ENCODE measurements at places on chromosomes 3 and 15. TPM values are rescaled to one million over a fixed set of nuclear protein-coding genes. Genes with fewer than 3 reads are reported as not detected.

- no peak for DNase-seq
Observed at GRCh38 chr15:98408231-98408630, 240.1 kb upstream of the IGF1R start.

- no peak for DNase-seq
Observed at GRCh38 chr15:78006567-78007205, 70.8 kb downstream of the TBC1D2B start.

GRCh38 chr3:109631897-109632296 lies 294.6 kb upstream of the DPPA4 start:
- DNase-seq: no peak

DNA sequence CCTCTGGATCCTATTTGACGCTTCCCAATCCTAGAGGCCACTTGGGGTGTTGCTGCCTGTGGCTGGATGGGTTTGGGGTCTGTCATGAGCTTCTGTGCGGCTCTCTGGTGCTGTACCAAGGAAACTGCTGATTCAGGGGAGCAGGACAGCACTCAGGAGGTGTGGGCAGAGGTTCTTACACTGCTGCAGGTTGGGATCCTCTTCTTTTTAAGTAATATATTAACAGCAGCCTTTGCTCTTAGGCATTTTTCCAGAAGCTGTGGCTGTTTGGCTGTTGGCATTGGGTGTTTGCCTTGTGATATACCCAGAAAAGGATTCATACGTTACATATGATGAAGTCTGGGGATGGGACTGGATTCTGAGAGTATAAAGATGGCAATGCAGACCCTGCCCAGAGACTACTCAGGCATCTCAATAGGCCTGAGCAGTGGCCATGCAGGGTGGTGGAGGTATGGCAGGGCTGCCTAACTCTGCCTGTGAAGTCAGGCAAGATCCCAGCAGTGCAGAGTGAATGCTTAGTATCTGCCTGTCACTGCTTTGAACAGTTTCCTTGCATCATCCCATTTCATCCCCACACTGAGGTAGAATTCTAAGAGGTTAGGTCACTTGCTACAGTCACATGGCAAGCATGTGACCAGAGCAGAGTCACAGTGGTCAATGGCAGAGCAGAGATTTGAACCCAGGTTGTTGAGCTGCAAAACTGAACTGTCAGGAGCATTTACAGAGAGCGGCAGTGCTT lies 3.9 kb downstream of the ABHD6 start:
- no peak for DNase-seq

DNA sequence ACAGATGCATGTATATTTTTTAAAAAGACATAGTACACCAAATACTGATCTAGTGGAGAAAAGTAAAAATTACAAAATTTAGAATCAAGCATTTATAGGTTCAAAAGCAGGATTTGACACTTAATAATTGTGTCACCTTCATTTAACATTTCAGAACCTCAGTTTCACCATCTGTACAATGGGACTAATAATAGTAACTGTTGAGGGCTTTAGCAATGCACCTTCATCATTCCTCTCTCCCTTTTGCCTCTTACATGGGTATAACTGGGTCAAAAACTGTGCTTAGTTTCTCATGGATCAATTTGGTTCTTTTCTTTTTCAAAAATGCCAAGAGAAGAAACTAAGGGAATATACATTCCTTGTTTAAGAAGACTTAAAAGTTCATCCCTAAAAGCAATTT lies 5.5 kb upstream of the TMEM212 start:
- no peak for DNase-seq

DNA sequence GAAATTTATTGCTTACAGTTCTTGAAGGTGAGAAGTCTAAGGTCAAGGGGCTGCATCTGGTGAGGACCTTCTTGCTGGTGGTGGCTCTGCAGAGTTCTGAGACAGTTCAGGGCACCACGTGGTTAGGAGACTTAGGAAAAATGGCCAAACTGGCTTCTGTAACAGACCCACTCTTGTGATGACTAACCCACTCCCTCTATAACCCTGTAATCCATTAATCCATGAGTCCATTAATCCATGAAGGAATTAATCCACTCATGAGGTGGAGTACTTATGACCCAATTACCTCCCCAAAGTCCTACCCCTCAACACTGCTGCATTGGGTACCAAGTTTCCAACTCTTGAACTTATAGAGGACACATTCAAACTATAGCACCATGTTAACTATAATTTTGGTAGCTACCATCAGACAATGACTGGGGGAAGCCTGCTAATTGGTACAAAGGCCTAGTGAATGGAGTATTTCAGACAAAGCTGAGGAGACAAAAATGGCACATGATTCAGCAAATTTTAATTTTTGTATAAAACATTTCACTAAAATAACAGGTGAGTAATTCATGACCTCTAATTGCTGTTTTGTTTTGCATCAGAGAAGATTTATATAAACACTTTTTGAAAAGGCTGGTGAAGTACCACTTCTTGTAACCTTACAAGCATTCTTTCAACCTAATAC lies 374.1 kb upstream of the TBL1XR1 start:
- DNase-seq: no peak

GRCh38 chr15:92617549-92618520 lies 37.7 kb downstream of the FAM174B start:
- peak; percentile 79 for DNase-seq

- no peak for DNase-seq
Observed at GRCh38 chr3:115657168-115657567, 33.9 kb downstream of the GAP43 start.

GRCh38 chr3:78312851-78313250 lies 1273.0 kb downstream of the ROBO2 start:
- no peak for DNase-seq

DNA sequence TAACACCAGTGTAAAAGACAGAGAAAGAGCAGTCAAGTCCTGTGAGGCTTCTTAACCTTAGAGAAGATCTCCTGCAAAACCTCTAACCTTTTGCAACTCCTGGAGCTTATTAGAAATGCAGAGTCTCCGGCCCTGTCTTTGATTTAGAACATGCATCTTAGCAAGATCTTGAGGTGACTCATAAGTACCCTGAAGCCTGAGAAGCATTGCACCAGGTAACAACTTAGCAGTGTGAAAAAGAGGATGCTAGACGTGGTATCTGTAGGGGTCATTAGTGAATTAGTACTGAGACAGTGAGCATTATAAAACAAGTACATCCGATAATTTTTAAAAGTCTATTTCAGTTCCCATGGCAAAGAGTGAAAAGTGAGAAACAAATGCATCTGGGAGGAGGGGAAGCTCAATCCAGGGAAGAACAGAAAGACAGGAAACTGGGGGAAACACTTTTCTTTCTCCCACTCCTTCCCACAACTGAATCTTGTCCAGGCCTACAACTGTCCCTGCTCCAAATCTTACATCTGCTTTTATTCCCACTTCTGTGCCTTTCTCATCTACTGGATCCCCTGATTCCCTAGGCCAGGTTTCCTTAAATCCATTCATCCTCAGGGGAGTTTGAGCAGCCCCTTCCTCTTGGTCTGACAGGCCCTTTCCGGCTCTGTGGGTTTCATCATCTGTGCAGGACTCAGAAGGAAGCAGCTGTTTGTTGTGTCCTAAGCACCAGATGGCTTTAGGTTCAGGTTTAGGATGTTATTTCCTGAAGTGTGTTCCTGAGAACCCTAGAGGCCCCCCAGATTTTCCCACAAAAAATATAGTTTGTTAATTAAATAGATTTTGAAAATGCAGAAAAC lies 128.1 kb upstream of the IL12A start:
- no peak for DNase-seq

DNA sequence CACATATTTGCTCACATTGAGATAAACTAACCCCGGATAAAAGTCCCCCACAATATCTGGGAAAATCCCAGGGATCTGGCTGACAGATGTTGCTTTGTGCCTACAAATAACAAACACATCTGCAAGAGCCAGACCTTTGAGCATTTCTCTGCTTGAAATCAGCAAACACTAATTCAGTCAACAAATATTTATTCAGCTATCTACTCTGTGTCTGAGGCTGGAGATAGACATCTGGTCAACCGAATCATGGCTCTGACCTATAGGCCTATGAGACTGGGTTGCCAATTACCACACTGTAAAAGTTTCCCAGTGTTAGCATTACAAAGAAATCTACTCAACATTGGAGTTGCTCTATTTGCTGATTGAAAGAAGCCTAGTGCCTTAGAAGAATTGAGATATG lies 201.1 kb upstream of the CADPS start:
- no peak for DNase-seq

DNA sequence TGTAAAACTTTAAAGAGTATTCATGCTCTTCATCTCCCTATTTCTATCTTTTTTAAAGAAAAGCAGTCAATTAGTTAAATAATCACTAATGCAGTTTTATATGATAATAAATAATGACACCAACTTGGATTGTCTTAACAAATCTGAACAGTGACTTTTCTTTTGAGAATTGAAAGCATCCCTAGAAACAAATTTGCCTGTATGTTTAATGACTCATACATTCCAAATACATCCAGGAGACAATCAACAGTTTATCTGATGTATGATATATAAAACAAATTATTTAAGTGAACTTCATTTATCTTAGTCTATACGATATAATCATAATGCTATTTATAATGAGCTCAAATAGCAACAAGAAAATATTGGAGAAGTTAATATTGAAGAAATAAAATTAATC lies 78.0 kb downstream of the ALCAM start:
- no peak for DNase-seq

GRCh38 chr3:42106646-42107045 lies 15.5 kb downstream of the TRAK1 start:
- DNase-seq: no peak

GRCh38 chr15:80988148-80988796 lies 1.3 kb downstream of the MESD start:
- DNase-seq: no peak

DNA sequence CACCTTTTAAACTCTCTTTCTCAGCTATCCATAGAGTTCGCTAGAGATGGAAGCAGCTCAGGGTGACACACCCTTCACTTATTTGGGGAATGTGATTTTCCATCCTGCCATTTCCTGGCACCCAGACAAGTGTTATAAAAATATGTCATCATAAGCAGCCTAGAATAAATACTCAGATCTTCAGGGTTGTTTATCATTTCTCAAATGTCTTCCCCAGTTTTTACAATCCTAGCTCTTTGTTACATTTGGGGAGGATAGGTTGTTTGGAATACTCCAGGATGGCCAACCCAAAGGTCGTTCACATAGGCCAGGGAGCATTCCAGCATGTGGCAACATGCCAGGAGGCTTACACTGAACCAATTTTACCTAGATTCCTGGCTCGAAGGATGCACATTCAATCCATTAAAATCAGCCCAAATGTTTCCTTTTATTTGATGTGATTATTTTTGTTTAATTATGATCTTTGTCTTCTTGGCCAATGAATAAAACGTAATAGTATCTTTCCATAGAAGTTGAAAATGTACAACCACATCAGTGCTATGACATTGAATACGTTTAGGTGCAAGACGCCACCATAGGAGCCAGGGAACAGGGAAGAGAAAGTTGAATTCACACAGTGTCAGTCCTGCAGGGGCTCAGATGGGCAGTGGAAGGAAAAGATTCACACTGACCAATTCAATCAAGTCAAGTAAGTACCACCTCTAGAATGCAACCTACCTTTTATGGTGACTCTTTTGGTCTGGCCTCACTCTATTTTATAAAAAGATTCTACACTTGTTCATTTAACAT lies 537.7 kb upstream of the MDFIC2 start:
- DNase-seq: no peak

GRCh38 chr3:7813365-7813764 lies 688.3 kb upstream of the LMCD1 start:
- DNase-seq: peak; percentile 22

DNA sequence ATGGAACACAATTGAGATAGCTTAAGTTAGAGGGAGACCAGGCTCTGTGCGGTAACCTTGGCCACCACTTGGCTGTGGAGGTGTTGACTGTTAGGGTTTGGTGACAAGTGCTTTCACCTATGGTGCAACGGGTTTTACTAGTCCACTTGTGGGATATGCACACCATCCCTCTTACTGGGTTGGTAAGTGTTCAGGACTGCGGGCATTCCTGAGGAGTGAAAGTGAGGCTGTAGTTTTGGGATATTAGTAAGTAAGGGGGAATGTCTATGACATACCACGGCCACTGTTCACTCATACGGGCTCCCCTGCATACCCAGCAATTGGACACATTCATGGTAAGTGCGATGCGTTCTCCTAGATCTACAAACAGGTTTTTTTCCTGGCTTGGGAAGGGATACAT lies 8.0 kb upstream of the RAD54L2 start:
- DNase-seq: no peak

DNA sequence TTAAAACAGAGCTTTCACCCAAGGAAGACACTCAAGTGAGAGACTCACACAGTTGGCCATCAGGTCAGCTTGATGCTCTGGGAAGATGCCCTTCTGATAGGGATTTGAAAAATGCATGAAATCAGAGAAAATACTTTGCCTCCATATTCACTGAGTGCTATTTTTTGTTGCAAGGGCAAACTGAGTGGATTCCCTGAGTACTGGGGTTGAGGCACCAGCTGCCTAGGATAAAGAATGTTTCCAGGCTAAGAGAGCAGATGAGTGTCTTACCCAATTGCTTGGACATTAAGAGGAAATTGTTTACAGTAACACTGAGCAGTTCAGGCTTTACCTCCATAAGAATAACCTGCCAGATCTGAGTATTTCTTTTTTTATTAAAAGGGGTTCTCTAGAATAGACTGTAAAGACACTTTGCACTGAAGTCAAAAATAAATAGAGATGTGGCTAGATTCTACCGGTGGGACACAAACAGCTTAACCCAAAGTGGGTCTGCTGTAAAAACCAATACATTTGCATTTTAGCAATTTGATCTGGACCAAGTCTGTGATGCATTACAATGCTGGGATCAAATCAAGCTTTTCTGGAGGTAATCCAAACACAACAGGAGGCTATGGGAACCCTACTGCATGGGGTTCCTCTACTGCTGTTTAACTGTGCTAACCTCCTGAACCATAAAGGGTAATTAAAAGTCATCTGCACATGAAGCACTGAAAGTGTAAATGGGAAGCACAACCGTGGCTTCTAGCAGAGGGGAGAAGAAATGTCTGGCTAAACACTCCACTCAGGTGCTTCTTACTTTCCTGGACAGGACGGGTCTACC lies 238.8 kb upstream of the WNT5A start:
- no peak for DNase-seq

DNA sequence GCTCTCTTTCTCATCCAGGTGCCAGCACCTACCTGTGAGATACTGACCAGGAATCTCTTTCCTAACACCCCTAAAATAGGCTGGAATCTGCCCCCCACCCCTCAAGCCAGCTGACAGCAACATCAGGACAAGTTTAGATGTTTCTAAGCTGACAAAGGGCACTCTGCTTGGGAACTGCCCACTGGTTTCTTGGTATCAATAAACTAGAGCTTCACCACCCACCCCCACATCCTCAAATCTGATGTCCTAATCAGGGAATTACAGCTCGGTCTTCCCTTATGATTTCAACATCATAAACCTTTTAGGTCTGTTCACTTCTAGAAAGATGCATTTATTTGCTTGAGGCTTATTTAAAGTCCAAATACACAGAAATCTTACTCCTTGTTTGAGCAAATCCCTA lies 34.7 kb downstream of the CEP19 start:
- no peak for DNase-seq

GRCh38 chr3:86175051-86175536 lies 815.9 kb downstream of the VGLL3 start:
- no peak for DNase-seq

- DNase-seq: no peak
Observed at GRCh38 chr3:179074656-179075055, 3.0 kb upstream of the ZMAT3 start.

- no peak for DNase-seq
Observed at GRCh38 chr3:75048650-75049049, 434.2 kb upstream of the CNTN3 start.

The ZPLD1 gene
- not detected for polyA plus RNA-seq

The RBPMS2 gene
- polyA plus RNA-seq: 6.5 TPM

The FBXL2 gene
- 13.7 TPM for polyA plus RNA-seq

The CHRNB4 gene
- 0.30 TPM for polyA plus RNA-seq

The GHSR gene
- not detected for polyA plus RNA-seq

The ACP3 gene
- 0.19 TPM for polyA plus RNA-seq

The IQSEC1 gene
- polyA plus RNA-seq: 6.2 TPM

The DNAH12 gene
- polyA plus RNA-seq: 0.03 TPM

The RAD51 gene
- polyA plus RNA-seq: 6.6 TPM

Measured in SK-N-SH (cell line).